MCF 10A (cell line): ENCODE measurements at places on chromosomes 3 and 15. TPM values are rescaled to one million over a fixed set of nuclear protein-coding genes. Genes with fewer than 3 reads are reported as not detected.

Gene TLR9
- not detected in 2 replicates for total RNA-seq

Gene GOLGA6L9
- total RNA-seq: 4.1 and 5.3 TPM in 2 replicates

Gene PP2D1
- not detected in 2 replicates for total RNA-seq

DNA sequence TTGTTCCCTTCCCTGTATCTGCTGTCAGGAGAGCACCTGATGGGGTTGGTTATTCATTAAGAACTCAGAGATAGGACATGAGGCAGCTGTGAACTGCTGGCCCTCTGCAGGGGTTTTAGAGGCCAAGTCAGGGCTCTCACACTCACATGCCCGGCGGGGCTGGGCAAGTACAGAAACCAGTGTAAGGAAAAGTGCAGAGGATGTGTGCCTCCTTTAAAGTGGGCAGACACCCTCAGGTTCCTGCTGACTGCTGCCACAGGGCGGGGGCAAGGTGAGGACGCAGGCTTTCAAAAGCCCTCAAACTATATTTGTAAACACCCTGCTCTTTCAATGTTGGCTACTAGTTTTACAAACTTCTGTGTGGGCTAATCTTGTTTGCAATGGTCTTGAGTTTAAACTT lies 22.4 kb downstream of the CXCR6 start:
- peaks cover 53% of the 10 kb centered on the region for H3K36me3 ChIP-seq
- no peaks in the 10 kb centered on the region for H3K27me3 ChIP-seq
- DNase-seq: no peak
- H3K27ac ChIP-seq: no peak overlapping the region
- H3K4me3 ChIP-seq: no peak overlapping the region

- peak; percentile 51 for DNase-seq
- peaks cover 7% of the 10 kb centered on the region for H3K4me1 ChIP-seq
- H3K27ac ChIP-seq: no peak overlapping the region
- no peak overlapping the region for H3K4me3 ChIP-seq
- no peaks in the 10 kb centered on the region for H3K27me3 ChIP-seq
Measured at GRCh38 chr15:85168642-85169173, 187.1 kb downstream of the PDE8A start.

DNA sequence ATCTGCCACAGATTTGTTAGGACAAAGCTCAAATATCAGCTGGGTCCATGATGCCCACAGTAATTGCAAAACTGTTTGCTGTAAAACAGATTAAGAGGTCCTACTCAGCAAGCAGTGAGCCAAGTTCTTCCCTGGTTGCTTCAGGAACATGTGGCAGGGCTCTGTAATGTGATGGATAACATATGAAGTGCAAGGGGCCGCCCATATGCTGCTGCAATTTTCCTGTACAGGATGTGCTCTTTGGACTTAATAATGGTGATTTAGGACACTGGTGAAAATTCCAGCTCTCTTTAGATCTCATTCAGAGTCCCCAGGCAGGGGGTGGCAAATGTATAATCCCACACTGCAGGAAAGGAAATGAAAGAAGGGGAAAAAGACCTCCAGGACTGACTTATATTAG lies 289.4 kb downstream of the LSAMP start:
- H3K36me3 ChIP-seq: no peaks in the 10 kb centered on the region
- peaks cover 12% of the 10 kb centered on the region for H3K27me3 ChIP-seq
- no peak overlapping the region for H3K27ac ChIP-seq
- H3K4me1 ChIP-seq: peaks cover 4% of the 10 kb centered on the region
- H3K4me3 ChIP-seq: no peak overlapping the region
- DNase-seq: no peak

DNA sequence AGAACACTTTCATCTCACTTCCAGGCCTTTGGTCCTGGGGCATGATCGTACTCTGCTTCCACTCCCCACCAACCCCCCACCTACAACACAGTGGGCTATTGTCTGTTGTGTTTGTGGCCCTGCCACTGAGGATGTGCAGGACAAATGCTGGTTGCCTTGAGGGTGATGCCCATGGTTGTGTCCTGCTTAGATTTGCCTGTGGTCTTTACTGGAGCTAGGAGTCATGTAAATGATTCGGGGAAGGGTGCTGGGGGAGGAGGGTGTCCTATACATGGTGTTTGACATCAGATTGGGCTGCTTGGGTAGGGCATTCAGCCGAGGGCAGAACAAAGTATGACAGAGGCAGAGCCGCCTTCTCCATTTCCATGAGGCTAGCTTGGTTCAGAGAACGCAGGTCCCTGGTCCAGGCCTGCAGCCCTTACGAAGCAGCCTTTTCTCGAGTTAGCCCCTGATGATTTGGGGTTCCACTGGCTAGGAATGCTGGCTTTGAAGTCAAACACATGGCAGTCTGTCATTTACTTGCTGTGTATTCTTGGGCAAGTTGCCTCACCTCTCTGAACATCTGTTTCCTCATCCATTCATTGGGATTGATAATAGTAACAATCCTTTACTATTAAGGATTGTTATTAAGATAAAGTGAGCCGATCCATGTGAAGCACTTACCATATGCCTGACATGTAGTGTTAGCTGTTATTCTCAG lies 6.9 kb downstream of the CORO2B start:
- DNase-seq: no peak
- H3K27ac ChIP-seq: no peak overlapping the region
- no peaks in the 10 kb centered on the region for H3K36me3 ChIP-seq
- H3K4me3 ChIP-seq: no peak overlapping the region
- H3K27me3 ChIP-seq: no peaks in the 10 kb centered on the region
